Right renal pelvis (tissue), 4 donors: ENCODE measurements at places on chromosomes 5 and 9. TPM values are rescaled to one million over a fixed set of nuclear protein-coding genes. Genes with fewer than 3 reads are reported as not detected.

IFNB1 gene
- polyA plus RNA-seq = not detected

DAPK1 gene
- 71.0 TPM for polyA plus RNA-seq

LECT2 gene
- 1.6 TPM for polyA plus RNA-seq

B4GALT1 gene
- polyA plus RNA-seq = 124 TPM

DMRT3 gene
- polyA plus RNA-seq = 1.6 TPM

VCP gene
- 248 TPM for polyA plus RNA-seq

FOXD4L5 gene
- polyA plus RNA-seq = 0.24 TPM

GRXCR2 gene
- polyA plus RNA-seq = not detected

PCDHGA10 gene
- 3.7 TPM for polyA plus RNA-seq

CSNK1A1 gene
- 189 TPM for polyA plus RNA-seq

DMRT2 gene
- polyA plus RNA-seq = 4.0 TPM

SLC45A2 gene
- polyA plus RNA-seq = 0.40 TPM

SPATA6L gene
- 2.5 TPM for polyA plus RNA-seq

PGM5 gene
- 48.1 TPM for polyA plus RNA-seq

GGTA1 gene
- 6.6 TPM for polyA plus RNA-seq

SLC6A18 gene
- polyA plus RNA-seq = 1.6 TPM
